Amygdala (tissue), 56 donors: ENCODE measurements at places on chromosomes 3 and 15.

DNA sequence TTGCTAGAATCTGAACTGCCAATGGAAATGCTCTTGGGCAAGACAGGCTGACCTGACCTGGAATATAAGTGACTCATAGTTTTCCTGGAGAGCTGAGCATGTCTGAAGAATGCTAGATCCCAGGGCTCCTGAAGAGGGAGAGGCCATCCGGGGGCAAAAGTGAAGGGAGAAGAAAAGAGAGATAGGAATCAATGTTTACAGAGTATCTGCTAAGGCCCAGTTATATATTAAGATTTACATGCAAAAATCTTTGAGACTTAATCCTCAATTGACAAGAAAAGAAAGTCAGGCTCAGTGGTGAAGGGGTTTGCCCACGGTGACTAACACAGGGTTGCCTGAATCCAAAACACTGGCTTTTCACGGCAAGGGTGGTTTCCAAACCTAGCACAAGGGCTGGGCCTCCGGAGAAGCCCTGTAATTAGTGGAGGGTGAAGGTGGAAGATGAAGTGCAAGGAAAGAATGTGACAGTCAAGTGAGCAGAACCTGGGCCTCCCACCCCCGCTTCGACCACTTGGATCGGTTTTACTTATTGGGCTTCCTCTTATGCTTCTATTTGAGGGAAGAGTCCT, 91.7 kb upstream of the FGF12 start:
- DNase-seq = no peak

GRCh38 chr3:171181907-171182690, 155.6 kb upstream of the SLC2A2 start:
- no peak for DNase-seq

GRCh38 chr3:65107174-65107573, 419.4 kb upstream of the ADAMTS9 start:
- DNase-seq = no peak

GRCh38 chr15:25862071-25862471, 1.1 kb downstream of the ATP10A start:
- DNase-seq = no peak

GRCh38 chr15:76517910-76518309, 181.3 kb downstream of the ISL2 start:
- DNase-seq = no peak

GRCh38 chr3:45506084-45506483, 88.5 kb upstream of the LIMD1 start:
- DNase-seq = no peak

DNA sequence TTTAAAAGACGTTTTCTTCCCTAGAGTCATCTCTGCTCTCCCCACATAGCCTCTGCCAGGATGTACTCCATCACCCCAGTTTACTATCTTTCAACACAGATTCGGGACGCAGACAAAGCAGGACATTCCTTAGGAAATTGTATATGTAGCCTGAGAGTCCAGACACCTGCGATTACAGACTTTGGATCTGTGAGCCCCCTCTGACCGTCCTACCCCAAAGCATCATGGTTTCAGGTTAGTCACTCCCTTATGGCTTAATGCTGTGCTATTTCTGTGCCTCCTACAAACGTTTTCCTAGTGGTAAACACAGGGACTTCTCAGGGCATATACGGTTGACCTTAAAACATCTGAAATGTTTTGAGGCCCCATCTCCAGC, 234.0 kb upstream of the BHLHE40 start:
- DNase-seq = no peak

DNA sequence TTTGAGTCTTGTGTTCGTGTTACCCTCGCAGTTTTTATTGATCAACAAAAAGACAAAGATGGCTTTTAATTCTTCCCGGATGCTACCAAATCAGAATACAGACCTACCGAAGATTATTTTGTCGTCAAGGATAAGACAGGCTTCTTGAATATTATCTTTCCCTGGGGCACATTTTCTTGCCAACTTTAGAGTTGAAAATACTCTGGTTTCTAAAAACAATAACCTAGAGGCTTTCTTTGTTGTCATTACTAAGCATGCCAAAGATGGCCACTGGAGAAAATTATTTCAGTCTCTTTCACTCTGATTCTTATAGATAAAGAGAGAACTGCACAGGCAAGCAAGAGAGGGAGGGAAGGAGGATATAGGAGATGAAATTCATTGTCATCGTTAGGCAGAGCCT, 33.9 kb downstream of the OXNAD1 start:
- no peak for DNase-seq

- no peak for DNase-seq
Observed at GRCh38 chr15:76829939-76830338, 75.2 kb downstream of the SCAPER start.

DNA sequence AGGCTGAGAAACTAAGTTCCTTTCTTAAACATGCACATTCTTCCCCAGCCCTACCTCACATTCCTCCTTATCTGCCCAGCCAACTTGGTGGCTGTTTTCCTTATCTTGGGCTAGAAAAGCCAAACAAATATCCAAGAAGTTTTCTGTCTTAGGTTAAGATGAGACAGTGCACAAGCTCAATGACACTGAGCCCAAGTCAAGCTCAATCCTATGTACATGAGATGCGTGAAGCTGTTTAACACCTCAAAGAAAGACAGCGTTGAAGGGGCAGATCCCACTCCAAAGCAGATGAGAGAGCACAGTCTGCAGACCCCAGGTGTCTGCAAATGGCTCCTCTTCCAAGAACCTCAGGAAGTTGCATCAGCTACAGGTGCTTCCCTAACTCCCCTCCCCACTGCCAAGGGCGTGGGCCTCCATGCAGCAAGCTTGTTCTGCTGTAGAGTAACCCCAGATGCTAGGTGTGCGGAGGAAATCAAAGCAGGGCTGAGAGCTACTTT, 16.6 kb downstream of the LRRC2 start:
- DNase-seq = no peak

DNA sequence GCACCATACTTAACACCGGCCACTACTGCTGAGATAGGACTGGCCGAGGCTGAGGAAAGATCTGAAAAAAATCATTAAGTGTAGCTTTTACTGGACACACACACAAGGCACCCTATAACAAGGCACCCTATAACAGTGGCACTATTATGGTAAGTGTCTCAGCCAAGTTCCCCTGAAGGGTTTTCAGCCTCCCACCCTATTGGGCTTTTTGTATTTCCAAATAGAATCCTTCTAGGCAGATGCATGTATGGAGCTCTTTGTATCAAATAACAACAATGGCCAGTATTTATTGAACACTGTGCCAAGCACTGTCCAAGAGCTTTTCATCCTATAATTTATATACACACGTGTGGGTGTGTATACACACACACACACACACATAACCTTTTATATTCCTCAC, 6.7 kb upstream of the DNAJA4 start:
- no peak for DNase-seq

- no peak for DNase-seq
Observed at GRCh38 chr3:60101621-60102020, 1051.8 kb upstream of the CFAP20DC start.

DNA sequence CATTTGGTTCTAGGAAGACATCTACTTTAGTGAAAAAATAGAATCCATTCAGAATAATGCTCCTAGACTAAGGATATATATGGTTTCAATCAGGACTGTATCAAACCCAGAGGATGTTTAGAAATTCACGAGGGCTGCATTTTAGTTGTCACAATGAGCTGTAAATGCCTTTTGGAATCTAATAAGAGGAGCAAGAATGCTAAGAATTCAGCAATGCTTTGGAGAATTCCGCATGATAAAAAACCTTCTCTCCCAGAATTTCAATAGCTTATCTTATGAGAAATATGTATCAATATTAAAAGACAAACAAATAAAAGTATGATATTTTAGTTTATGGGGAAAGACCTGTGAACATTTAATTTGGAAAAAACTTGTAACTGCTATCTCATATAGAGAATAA, 885.1 kb downstream of the ZPLD1 start:
- no peak for DNase-seq

- no peak for DNase-seq
Observed at GRCh38 chr3:124635169-124635539, 95.1 kb upstream of the UMPS start.

DNA sequence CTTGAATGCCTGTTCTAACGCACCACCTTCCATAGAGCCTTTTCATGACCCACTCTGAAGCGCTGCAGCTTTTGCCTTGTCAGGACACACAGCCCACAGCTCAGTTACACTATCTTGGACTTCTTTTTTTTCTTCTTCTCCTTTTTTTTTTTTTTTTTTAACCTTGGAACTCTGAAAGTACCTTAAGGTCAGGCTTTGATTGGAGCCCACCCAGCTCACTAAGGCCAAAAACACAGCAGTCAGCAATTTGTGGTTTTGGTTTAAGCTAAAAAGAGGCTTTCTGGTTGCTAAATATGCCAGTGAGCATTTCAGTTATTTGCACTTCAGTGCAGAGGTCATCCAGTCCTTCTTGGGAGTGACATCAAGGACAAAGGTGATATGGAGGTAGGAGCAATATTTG, 1.7 kb downstream of the SLC25A20 start:
- no peak for DNase-seq

- no peak for DNase-seq
Observed at GRCh38 chr15:80934761-80935221, 54.8 kb downstream of the MESD start.

DNA sequence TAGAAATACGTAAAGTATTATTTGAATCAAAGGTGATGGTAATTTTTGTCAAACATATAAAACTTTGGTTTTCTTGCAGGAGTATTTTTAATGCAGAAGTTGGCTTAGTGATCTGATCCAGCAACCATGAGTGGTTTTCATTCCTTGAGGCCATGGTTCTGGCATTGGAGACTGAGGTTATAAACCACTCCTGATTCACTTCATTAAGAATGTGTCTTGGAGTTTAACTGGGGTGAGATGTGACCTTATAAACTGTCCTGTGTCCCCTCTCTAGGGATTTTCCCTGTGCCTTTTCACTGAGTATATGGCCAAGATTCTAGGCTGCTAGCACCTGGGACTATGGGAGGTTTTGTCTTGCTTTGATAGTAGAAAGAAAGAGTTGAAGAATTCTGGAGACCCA, 94.3 kb downstream of the RYR3 start:
- no peak for DNase-seq

DNA sequence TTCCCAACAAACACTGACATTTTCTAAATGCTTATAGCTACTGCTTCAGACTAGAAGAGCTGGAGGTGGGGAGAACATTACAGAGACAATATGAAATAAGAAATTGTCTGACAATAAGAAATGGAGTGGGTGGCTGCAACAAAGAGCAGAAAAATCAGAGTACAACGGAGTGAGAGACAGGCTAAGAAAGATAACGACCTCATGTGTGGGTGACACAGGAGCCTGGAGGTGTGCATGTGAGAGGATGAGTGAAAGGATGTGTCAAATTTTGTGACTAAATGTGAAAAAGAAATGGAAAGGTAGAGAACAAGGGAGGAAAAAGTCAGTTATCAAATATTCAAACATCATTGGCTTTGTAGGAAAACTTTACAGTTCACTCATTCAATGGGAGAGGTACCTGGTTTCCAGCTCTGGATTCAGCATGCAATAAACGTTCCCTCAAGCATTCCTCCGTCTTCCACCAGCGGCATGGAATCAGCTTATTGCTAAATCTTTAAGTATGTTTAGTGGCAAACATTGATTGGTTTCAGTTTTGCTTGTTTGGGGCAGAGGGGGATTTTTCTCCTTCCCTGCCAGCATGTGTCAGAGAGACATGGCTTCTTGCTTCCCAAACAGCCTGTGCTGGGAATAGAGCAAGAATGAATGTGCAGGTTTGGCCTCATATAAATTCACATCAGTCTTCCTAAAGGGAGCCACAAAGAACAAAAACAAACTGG, 103.8 kb upstream of the CHRM5 start:
- no peak for DNase-seq

GRCh38 chr3:102036017-102036416, 186.7 kb downstream of the NFKBIZ start:
- DNase-seq = no peak

DNA sequence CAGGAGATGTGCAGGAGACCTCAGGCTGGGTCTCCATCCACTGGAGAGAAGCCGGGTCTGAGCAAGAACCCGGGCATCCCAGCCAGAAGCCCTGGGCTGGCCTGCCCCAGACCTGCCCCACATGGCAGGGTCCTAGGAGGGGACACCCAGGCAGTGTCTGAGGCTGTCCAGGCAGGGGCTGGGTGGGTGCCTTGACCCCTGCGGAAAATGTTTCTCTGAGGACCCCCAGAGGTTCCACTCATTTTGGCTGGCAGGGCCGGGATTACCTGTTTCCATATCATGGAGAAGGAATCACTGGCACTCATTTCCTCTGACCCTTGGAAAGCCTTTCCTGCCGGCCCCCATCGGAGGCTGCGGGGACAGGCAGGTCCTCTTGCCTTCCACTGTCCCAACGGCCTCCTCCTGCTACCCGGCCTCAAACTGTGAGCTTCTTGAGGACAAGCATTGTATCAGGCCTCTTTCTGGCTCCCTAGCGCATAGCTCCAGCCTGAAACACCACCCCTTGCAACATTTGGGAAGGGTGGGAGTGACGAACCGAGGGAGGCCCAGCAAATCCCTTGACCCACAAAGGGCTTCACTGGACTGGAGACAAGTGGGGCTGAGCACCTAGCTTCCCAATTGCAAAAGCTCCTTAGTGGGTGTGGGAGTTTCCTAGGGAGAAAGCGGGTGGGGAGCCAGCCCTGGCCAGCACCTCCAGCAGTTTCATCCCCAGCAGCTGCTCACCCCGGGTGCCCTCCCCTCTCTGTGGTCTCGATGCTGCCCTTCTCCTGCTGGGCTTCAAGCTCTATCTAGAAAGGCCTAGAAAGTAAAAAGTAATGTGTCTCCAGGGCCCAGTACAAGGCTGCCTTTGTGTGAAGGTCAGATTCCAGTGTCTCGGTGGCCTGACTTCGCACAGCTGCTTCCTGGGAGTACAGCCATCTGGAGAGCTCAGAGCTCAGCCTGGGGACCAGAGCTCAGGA, 29.7 kb downstream of the ACSBG1 start:
- DNase-seq = no peak

DNA sequence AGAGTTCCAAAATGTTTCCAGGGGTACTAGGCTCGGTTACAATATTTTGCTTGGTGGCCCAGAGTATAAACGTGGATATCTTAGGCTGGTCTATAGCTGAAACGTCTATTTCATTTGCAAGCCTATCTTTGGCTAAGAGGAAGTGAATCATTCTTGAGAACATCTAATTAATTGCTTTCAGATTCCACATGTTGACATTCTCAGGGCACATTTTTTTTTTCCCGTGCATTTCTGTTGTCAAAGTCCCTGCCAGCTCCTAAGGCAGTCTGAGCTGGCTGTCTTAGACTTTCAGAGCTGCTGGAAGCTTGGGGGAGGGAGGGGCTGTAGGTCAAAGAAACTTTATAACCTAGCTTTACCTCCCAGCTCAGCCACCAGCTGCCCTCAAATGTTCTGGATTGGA, 23.2 kb upstream of the LAMP3 start:
- DNase-seq = no peak

- DNase-seq = no peak
Observed at GRCh38 chr3:59313365-59313764, 263.5 kb upstream of the CFAP20DC start.

DNA sequence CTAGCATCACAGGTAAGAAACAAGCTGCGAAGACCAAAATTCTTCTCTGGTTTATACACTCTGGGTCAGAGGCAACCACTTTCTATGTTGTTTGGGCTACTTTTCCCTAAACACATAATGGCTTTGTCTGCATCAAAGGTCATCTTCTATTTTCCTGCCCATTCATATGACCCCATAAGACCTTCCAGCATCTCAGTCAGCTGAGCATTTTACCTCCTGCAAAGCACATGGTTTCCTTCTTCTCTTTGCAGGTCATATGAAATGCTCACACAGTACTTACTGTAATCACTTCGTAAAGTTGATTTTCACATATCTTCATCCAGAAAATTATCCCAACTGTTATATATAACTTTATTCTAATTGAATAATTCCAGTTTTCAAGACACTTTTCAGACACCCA, 34.8 kb downstream of the LIPC start:
- no peak for DNase-seq

GRCh38 chr15:41948490-41948889, 23.9 kb downstream of the EHD4 start:
- no peak for DNase-seq

GRCh38 chr3:152496716-152497115, 228.0 kb downstream of the MBNL1 start:
- no peak for DNase-seq
